ENCODE measurements at places on chromosomes 3 and 15.

DNA sequence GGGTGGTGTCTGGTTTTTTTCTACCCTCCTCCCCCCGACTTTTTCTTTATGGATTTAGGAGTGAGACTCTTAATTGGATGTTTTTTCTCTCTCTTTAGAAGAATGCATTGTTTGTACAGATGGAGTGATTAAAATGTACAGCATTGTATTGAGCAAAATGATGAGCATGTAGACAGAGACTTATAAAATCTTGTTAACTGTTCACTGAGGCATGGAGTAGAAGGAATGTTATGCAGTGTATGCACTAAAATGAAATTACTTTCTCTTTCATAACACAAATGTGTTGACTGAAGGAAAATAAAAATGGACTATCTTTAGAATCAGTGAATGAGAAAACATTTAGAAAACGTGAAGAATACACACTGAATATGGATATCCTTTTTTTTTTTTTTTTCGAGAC lies 39.8 kb downstream of the ZFAND6 start:
- no peak for DNase-seq

GRCh38 chr3:195956577-195956976 lies 48.2 kb upstream of the TNK2 start:
- DNase-seq: no peak

DNA sequence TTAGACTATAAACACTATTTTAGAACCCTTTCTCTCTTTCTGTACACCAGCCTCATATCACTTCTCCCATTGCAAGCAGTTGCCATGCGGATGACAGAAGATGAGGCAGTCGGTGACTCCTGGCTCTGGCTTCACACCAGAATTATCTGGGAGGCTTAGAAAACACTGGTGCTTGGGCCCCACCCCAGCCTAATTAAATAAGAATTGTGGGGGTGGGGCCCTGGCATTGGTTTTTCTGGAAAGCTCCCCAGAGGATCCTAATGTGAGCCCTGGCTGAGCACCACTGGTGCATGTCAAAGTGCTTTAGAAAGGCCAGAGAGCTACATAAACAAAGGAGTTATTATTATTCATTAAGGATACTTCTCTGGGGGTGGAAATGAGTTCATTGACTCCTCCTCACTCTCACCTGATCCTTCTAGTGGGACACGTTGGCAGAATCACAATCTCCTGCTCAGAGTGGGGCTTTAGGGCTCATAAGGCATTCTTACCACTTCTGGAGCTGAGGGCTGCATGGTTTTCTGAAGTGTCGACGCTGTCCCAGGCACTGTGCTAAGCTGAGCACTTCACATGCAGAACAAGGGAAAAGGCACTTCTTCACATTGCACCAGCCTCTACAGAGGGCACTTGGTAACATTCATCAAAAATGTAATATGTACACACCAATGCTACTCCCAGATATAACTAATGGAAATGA lies 188.5 kb upstream of the TLE3 start:
- no peak for DNase-seq

DNA sequence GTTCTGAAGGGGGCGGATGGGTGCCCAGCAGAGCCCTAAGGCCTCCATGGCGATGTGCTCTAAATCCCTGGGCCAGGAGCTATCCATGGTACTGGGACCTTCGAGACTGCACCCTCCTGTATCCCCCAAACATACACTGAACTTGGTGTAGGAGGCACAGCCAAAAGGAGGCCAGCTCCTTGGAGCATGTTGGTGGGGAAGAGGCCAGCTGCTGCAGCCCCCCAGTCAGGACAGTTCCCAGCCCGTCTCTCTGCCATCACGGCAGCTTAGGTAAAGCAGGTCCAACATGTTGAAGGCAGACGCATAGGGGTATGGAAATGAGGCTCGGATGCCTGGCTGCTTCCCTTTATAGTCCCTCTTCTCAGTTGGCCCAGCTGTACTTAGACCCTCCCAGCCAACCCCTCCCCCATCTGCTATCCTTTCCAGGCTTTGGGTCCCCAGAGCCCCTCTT lies 1.8 kb downstream of the CAMKV start:
- DNase-seq: no peak

DNA sequence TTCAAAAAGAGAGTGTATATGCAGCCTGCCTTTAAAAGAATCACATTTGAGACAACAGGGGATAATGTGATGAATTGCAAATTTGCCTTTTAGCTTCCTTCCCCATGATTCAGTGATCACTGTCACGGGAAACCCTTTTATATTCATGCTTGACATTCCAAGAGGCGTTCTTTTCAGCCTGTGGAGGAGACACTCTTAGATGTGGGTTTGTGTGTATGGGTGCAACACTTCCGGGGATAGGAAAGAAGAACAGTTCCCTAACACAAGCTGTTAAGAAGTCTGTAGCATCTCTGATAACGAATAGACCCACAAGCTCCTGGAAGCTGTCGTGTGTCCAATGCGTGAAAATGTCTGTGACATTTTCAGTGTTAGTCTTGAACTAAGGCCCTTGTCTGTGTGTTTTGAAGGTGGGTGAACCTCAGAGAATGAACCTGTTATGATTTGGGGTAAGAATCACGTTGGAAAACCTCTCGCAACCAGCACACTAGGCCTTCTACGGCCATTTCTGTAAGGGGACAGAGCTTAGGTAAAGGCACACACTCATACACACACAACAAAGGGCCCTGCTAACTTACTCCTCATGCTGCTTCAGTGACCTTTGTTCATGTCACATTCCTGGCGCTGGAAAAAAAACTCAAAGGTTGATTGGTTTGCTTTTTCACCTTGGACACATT lies 229.2 kb upstream of the ST8SIA2 start:
- DNase-seq: no peak

DNA sequence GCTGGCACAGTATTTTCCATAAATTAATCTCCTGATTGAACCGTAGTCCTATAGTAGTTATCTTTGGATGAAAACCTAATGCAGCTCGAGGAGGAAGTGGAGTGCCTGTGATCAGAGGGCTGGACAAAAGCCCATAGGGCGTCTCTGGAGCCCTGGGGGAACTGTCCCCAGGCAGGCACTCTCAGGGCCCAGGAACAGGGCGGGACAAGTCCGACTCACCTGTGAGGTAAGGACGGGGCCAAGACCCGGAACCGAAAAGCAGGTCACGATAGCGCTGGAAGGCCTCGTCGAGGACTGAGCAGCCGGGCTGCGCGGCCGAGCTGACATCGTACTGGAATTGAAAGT lies 341 bp downstream of the HEXA start:
- DNase-seq: no peak

DNA sequence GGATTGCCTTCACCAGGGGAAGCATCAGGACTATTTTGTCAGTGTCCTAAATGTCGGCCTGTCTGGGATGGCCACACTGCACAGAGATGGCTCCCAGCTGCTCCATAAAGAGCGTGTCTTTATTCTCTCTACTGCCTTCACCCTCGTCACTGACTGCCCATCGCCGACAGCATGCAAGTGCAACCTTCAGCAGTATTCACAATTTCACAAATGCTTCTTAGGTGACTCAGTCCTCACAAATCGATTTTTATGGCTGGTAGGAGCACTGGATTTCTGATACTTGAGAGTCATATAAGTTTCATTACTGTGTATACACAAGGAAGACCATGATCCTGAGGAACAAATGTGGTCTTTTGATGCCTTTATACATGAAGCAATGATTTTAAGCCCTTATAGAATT lies 1.1 kb upstream of the SSUH2 start:
- no peak for DNase-seq

DNA sequence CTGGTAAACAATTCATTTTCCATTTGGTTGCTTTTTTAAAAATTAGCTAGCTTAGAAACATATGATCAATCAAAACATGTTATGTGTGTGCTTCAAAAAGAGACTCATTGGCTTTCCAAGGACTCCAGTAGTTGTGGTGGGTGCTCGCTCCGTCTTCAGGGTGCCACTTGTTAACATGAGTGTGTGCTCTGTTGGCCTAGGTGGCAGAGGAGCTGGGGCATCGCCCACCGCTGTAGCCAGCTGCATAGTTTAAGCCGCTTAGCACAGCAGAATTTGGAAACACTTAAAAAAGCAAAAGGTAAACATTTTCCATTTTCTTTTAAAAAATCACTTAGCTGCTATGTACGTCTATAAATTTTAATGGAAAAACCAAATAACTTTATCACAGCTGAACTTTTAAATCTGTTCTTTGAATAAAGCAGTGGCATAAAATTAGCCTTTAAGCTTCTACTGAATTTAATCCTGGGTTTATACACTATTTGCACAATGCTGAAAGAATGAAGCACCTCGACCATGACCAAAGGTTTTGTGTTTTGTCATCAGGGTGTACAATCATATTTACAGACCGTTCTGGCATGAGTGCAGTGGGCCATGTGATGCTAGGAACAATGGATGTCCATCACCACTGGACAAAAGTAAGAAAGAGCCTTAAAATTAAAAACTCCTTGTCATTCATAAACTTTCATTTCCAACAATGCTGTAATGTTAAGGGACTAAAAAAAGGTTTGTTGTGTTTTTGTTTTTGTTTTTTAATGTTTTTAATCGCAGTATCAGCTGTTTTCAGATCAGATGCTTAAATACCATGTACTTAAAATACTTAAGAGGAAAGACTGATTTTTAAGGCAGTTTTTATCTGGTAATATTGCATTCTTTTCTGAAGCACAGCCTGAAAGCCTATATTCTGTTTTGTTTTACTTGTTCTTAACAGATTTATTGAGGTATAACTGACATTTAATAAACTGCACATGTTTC lies 57.9 kb downstream of the TCAIM start:
- no peak for DNase-seq

GRCh38 chr15:34700891-34701427 lies 53.8 kb downstream of the GJD2 start:
- no peak for DNase-seq

DNA sequence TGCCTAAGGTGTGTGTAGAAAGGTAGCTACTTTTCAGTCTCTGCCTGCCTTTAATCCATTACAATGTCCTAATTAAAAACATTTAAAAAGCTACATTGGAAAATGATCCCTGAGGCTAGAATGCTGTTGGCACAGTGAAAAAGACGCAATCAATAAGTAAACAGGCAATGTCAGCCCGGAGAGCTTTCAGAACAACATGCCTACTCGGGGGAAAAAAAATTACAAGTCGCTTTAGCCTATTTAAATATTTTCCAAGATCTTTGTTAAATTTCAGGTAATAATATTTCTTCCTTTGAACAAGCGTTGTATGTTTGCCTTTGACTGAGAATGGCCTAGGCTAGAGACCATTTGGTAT lies 46.6 kb upstream of the CD47 start:
- DNase-seq: no peak

DNA sequence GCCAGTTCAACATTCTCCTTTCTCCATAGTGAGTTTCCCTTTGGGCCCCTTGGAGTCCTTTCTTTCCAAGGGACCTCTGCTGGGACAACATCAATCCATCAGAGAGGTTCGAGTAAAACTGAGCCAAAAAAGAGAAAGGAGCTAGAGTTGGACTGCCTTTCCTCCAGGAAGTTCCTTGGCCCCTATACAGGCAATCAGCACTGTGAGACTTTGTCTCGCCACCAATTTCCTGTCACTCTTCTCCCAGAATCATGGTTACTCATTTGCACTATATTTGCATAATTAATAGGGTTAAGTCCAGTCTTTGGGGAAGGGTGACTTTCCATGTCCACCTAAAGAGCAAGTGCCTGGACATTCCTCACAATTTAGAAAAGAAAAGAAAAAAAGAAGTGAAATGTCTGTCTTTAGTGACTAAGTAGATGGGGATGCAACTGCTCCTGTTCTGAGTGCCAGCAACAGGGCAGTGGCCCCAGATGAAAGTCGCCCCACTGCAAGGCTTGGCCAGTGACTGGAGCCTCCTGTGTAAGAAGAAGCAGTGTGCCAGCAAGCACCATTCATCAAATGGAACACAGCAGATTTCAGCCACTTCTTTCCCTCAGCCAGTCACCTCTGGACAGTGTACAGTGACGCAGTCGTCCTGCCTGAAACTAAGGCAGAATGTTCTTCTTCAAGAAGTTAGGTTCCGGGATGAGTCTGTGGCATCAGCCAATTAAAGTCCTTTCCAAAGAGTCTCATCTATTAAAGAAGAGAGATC lies 91.6 kb downstream of the FSIP1 start:
- DNase-seq: no peak

- no peak for DNase-seq
These were observed 172.5 kb upstream of the GADL1 start for GRCh38 chr3:31067004-31067403.

GRCh38 chr3:185847506-185847905 lies 22.7 kb upstream of the IGF2BP2 start:
- DNase-seq: no peak

DNA sequence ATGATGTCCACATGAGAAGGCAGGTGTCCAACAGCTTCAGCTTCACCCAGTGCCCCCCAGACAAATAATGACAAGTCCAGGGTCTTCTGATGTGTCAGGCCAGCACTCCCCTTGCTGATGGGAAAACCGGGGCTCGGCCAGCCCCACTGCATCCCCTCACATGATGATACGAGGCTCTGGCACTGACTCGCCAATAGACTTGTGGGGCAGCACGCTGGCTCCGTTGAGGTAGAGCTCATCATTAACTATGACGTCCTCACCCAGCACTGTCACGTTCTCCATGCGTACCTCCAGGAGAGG lies 2.1 kb upstream of the AMIGO3 start:
- DNase-seq: no peak

DNA sequence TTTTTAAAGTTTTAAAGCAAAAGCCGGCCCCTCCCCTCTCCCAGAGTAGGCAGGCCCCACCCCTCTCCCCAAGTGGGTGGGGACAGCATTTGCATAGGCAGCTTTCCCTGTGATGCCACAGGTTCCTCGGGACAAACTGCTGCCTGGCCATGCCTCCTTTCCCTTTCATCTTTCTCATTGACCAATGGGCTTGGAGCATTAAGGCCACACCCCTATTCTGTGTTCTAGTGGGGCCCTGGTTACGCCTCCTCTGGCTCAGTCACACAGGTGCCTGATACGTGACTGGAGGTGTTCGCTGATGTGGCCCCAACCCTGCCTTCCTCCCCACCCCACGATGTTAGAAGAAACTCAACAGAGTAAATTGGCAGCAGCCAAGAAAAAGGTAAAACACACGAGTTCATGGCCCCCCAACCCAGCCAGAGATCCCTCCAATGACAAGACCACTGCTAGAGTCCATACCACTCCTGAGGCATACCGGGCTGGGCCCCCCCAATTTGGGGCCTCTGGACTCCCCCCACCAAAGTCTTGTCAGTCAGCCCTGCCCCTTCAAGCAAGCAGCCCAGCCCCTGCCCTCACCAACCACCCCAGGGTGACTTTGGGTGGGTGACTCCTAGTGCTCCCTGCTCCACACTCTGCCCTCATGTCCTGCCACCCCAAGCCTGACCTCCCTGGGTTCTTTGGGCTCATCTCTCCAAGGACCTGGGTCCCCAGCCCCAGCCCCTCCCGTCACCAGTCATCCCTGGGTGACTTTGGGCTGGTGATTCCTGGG lies 62.8 kb upstream of the CSPG4 start:
- DNase-seq: no peak

GRCh38 chr15:85414495-85414894 lies 34.1 kb downstream of the AKAP13 start:
- DNase-seq: no peak

GRCh38 chr3:145849115-145849514 lies 311.9 kb downstream of the PLOD2 start:
- DNase-seq: no peak

- no peak for DNase-seq
These were observed 225.2 kb downstream of the ADAMTS17 start for GRCh38 chr15:100116416-100117190.

GRCh38 chr15:101067660-101068522 lies 148.7 kb downstream of the LRRK1 start:
- DNase-seq: no peak

Measured in activated CD4-positive, alpha-beta T cell treated with anti-CD3 and anti-CD28 coated beads, Interleukin-2, amount 50 U/mL, for 48 hours (primary cell).